NCI-H2081 treated with DMSO at 0.1 percent for 48 hours (cell line): ENCODE measurements at places on chromosomes 6 and 20.
A peak's percentile ranks its signal among the peaks of the same experiment; 100 is the strongest.

DNA sequence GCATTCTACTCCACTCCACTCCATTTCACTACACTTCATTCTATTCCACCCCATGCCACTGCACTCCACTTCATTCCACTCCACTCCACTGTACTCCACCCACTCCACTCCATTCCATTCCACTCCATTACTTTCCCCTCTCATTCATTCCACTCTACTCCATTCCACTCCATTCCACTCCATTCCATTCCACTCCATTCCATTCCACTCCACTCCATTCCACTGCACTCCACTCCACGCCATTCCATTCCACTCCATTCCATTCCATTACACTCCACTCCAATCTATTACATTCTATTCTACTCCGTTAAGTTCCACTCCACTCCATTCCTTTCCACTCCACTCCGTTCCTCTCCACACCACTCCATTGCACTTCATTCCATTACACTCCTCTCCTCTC lies 25.0 kb upstream of the DEFB125 start:
- no peak for DNase-seq

DNA sequence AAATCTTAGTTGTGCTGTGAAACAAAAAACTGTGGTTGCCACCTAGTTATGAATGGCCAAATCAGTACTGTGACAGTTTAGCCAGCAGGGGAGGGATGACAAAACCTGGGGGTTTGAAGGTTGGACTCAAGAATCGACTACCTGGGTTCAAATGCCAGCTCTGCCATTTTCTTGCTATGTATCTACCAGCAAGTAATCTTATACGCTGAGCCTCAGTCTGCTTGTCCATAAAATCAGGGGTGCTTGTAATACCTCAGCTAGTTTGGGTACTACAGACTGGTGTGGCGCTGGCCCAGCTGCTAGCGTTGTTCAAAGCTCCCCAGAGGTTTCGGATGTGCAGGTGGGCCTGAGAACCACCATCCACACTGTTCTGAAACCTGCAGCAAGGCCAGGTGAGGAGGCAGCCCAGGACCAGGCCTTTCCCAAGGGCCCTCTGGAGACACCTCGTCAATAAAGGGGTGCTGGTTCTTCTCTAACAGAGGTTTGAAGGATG lies 40.4 kb downstream of the TRAM2 start:
- no peak for DNase-seq

GRCh38 chr6:21478411-21478810 lies 115.1 kb upstream of the SOX4 start:
- no peak for DNase-seq

DNA sequence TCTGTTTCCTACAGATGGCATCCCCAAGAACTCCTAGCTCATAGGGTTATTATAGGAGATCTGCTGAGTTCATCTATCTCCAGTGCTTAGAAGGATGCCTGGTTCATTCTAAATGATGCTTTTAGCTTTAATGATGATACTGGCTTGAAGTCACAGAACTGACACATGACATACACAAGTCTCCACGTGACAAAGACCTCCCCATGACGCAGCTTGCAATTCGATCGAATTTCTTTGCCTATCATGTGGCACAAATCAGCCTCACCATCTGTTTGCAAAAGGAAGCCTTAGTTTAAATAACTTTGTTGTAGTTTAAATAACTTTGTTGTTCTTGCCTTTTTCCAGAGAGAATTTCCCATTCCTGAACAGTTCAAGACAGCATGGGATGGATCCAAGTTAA lies 44.1 kb upstream of the FAM8A1 start:
- no peak for DNase-seq

DNA sequence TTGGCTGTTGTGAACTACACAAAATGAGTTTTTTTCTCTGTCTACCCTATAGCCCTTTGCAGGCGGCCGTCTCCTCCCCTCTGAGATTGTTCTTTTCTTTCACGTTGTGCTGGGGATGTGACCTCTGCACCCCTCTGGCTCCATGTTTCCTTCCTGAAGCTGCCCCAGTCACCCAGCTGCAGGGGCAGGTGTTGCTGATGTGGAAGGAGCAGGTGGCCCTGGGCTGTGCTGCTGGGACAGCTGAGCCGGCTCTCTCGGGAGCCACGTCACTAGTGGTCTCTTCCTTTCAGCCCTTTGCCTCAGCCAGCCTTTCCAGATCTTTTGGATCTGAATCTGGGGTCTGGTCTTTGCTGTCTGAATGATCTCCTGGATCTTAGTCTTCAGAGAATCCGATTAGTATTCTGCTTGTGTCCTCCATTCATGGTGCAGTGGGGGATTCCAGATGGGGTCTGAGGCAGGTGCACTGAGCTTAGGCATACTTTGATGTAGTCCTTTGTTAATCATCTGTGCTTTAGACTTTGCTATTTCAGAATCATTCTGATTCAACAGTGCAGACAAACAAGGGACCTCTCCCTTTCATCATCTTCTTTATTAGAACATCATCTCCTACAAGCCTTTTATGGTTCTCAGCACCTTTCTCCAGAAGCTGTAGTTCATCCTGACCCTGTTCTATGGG lies 31.4 kb downstream of the TMEM181 start:
- DNase-seq, result no peak

GRCh38 chr6:55182016-55182650 lies 7.8 kb downstream of the HCRTR2 start:
- no peak for DNase-seq

DNA sequence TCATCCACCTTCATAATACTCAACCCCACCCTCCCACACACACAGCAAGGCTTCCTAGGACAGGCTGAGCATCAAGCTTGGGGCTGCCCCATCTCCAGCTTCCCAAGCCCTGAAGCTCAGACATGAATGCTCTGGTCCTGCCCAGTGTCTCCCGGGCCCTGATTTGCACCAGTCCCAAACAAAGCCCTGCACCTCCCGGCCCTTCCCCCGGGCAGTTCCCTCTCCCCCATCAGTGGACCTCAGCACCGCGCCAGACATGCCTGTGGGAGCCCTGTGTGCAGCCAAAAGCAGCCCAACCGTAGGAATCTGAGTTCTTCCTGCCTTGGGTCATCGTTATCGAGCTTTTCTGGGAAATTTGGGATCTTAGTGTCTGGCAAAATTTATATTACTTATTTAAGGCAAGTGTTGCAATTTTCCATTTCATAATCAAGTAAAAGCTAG lies 63.5 kb downstream of the THBS2 start:
- DNase-seq, result no peak

DNA sequence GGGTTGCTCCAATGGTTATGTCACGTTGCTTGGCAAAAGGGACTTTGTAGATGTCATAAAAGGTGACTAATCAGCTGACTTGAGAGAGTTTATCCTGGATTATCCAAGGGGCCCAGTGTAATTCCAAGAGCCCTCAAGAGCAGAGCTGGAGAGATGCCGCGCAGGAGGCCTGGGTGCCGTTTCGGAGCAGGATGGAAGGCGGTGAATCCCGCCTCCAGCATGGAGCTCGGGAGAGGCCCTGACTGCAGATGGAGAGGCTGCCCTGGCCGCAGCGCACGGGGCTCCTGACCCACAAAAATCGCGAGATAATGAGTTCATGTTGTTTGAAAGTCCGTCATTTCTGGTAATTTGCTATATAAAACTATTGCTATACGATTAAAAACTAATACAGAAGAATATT lies 219.8 kb downstream of the ZDHHC14 start:
- no peak for DNase-seq

DNA sequence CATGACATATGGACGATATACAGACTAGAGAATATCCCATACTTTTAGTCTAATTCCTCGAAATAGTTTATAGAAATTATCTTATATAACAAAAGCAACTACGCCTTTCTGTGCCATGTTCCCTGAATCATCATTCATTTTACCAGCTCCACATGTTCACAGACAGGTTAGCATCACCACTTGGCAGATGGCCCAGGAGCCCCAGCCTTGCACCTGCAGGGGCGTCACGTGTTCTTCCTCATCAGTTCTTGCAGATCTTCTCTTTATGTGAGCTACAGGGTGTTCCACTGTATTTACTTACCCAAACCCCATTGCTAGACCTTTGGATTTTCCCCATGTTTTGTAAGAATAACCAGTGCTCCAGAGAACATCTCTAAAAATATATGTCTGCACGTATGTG lies 12.6 kb upstream of the BNIP5 start:
- peak; percentile 84 for DNase-seq

GRCh38 chr6:111579816-111580215 lies 25.9 kb downstream of the TRAF3IP2 start:
- DNase-seq, result no peak

DNA sequence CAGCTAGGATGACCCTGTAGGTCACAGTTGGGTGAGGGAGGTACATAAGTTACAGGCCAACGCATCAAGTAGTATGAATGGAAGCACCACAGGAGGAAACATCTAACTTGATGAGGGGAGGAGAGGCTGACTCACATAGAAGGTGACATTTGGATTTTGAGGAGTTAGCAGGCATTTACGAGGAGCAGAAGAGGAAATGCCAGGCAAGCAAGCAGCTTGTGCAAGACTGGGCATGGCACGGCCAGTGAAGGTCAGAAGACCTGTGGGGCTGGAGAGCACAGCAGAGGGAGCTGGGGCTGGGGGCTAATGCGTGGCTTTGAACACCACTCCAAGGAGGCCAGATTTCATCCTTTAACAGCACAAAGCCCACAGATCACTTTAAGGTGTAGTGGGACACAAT lies 37.8 kb downstream of the MUC22 start:
- no peak for DNase-seq

DNA sequence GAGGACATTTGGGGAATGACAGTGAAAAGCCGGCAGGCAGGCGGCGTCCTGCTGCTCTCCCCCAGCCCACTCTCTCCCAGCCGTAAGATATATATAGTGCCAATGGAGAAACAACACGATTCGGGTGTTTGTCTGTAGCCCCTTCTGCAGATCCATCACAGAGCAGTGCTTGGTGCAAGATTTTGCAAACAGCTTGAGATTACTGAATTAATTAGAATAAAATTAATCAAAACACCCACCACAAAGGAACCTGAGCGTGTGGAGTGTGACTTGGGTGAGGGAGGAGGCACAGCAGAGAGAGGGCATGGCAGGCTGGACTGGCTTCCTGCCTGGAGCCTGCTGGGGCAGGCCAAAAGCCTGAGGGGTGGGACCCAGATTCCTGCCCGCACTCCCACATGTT lies 28.8 kb upstream of the CCDC167 start:
- DNase-seq, result no peak

DNA sequence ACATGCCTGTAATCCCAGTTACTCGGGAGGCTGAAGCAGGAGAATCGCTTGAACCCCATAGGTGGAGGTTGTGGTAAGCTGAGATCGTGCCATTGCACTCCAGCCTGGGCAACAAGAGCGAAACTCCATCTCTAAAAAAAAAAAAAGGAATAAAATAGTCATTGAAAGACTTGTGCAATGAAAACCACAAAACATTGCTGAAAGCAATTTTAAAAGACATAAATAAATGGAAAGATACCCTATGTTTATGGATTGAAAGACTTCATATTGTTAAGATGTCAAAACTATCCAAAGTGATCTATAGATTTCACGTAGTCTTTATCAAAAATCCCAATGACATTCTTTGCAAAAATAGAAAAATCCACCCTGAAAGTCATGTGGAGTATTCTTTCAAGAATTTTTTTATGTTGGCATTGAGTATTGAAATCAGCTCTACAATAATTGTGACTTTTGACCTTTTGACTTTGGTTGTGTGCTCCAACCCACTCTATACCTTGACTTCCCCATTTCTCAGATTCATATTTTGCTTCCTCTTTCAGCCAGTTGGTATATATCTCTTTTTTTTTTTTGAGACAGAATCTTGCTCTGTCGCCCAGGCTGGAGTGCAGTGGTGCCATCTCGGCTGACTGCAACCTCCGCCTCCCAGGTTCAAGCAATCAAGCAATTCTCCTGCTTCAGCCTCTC lies 45.5 kb upstream of the SLC23A2 start:
- no peak for DNase-seq

DNA sequence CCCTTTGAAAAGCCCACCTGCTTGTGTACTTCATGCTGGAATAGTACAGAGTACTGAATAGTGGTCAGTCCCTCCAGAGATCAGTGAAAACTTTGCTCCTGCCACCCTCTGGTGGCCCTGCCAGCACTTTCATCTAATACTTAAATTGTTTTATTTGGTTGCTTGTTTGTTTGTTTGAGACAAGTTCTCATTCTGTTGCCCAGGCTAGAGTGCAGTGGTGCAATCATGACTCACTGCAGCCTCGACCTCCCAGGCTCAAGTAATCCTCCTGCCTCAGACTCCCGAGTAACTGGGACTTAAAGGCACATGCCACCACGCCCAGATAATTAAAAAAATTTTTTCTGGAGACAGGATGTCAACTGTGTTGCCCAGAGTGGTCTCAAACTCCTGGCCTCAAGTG lies 9.1 kb downstream of the FAM83D start:
- DNase-seq, result no peak

- DNase-seq, result no peak
These were observed 198.9 kb downstream of the CLIC5 start for GRCh38 chr6:45816674-45817297.

- no peak for DNase-seq
These were observed 18.4 kb downstream of the LAMA4 start for GRCh38 chr6:112235956-112236355.

GRCh38 chr20:32332614-32333013 lies 25.5 kb upstream of the ASXL1 start:
- DNase-seq, result no peak
